ENCODE measurements at places on chromosomes 16 and 17.
A peak's percentile ranks its signal among the peaks of the same experiment; 100 is the strongest.

DNA sequence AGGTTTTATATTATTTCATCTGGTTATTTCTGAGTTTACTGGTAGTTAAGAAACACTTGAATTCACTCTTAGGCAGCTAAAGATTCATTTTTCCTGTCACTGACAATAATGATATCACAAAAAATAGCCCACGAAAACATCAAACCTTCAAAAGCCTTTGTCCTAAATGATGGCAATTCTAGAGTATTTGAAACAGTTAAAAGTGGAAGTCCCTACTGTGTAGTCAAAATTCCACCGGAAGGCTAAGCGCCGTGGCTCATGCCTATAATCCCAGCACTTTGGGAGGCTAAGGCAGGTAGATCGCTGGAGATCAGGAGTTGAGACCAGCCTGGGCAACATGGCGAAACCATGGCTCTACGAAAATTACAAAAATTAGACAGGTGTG, 103.5 kb downstream of the HIC1 start:
- H3K27ac ChIP-seq: no peak overlapping the region
- H3K36me3 ChIP-seq: no peaks in the 10 kb centered on the region
- DNase-seq: no peak
- no peaks in the 10 kb centered on the region for H3K27me3 ChIP-seq

GRCh38 chr17:78239489-78239931, 8.1 kb downstream of the TMEM235 start:
- no peak overlapping the region for H3K27ac ChIP-seq
- H3K4me3 ChIP-seq: no peak overlapping the region
- no peaks in the 10 kb centered on the region for H3K27me3 ChIP-seq
- DNase-seq: peak; percentile 46
- H3K36me3 ChIP-seq: no peaks in the 10 kb centered on the region

DNA sequence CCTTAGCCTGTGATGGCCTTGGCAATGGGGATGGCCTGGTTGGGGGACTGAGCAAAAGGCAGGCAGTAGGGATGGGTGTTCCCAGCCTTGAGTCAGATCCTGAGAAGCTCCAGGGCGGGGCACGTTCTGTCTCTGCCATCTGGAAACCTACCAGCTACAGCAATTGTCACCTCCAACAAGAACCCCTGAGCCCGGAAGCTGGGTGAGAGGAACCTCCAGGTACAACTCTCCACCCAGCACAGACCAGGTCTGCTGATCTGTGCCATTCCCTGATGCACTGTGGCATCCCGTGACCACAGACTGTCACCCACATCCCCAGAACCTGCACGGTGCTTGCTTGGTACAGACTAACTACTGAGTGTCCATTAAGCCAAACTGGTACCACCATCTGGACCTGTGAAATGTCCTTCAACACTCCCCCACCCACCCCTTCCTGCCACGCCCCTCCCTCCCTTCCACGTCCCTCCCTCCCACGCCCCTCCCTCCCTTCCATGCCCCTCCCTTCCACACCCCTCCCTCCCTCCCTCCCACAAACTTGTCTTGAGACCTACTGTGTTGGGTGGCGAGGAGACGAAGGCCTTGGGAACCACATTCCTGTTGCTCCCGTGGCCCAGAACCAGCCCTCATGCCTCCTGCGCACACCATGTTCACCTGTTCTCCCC, 16.6 kb downstream of the MYO15B start:
- H3K4me1 ChIP-seq: no peaks in the 10 kb centered on the region
- H3K4me3 ChIP-seq: no peak overlapping the region
- H3K27ac ChIP-seq: no peak overlapping the region
- no peaks in the 10 kb centered on the region for H3K36me3 ChIP-seq

- DNase-seq: no peak
- no peaks in the 10 kb centered on the region for H3K36me3 ChIP-seq
- H3K4me1 ChIP-seq: peaks cover under 1% of the 10 kb centered on the region
Observed at GRCh38 chr17:10837921-10838320, at the start of gene PIRT. Gene PIRT (minus strand): TSS chr17:10838087. CDS start chr17:10825645, 12,442 bp downstream.

GRCh38 chr16:88289968-88290401, 92.8 kb upstream of the ZNF469 start:
- DNase-seq: no peak
- H3K27ac ChIP-seq: no peak overlapping the region
- H3K27me3 ChIP-seq: no peaks in the 10 kb centered on the region

- no peak overlapping the region for H3K27ac ChIP-seq
- no peaks in the 10 kb centered on the region for H3K36me3 ChIP-seq
- H3K4me3 ChIP-seq: no peak overlapping the region
- no peak for DNase-seq
- peaks cover 7% of the 10 kb centered on the region for H3K4me1 ChIP-seq
Observed at GRCh38 chr16:67112591-67113399, 3.1 kb downstream of the PHAF1 start.

GRCh38 chr16:83996481-83997252, 28.6 kb downstream of the NECAB2 start:
- no peak overlapping the region for H3K27ac ChIP-seq
- H3K27me3 ChIP-seq: no peaks in the 10 kb centered on the region
- no peak for DNase-seq

- H3K27ac ChIP-seq: no peak overlapping the region
- DNase-seq: no peak
- H3K4me3 ChIP-seq: no peak overlapping the region
- no peaks in the 10 kb centered on the region for H3K36me3 ChIP-seq
- no peaks in the 10 kb centered on the region for H3K4me1 ChIP-seq
- H3K27me3 ChIP-seq: no peaks in the 10 kb centered on the region
Observed at GRCh38 chr16:27792486-27793248, 242.7 kb downstream of the KATNIP start.

GRCh38 chr17:29593591-29594518, 923 bp downstream of the ANKRD13B start:
- peaks cover 10% of the 10 kb centered on the region for H3K4me1 ChIP-seq
- H3K27ac ChIP-seq: no peak overlapping the region
- no peaks in the 10 kb centered on the region for H3K36me3 ChIP-seq
- H3K4me3 ChIP-seq: peak overlapping the region; percentile 38
- DNase-seq: no peak
- 0 out of 2 replicates have a peak, but pooled peaks cover 3% of the 10 kb centered on the region for H3K27me3 ChIP-seq

DNA sequence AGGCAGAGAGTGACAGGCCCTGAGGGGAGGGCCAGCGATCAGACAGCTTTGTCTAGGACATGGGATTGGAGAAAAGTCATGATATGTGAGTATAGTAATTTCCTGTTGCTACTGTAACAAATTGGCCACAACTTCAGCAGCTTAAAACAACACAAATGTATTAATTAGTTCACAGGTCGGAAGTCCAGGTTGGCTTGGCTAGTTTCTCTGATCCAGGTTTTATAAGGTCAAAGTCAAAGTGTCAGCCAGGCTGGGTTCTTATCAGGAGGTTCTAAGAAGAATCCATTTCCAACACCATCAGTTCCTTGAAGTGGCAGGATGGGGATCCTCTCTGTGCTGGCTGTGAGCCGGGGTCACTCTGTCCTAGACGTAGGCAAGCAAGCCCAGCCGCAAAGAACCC, 76.2 kb upstream of the SEC14L1 start:
- H3K27me3 ChIP-seq: no peaks in the 10 kb centered on the region
- H3K27ac ChIP-seq: no peak overlapping the region
- no peak overlapping the region for H3K4me3 ChIP-seq
- H3K36me3 ChIP-seq: no peaks in the 10 kb centered on the region
- H3K4me1 ChIP-seq: no peaks in the 10 kb centered on the region

GRCh38 chr17:79844869-79845600, 5.8 kb upstream of the CBX4 start:
- H3K27ac ChIP-seq: no peak overlapping the region
- H3K4me3 ChIP-seq: no peak overlapping the region
- H3K36me3 ChIP-seq: peaks cover 16% of the 10 kb centered on the region
- no peak for DNase-seq

GRCh38 chr16:86751076-86752030, 173.0 kb downstream of the FOXL1 start:
- H3K27ac ChIP-seq: no peak overlapping the region
- H3K4me3 ChIP-seq: no peak overlapping the region
- no peaks in the 10 kb centered on the region for H3K36me3 ChIP-seq
- no peaks in the 10 kb centered on the region for H3K27me3 ChIP-seq
- no peaks in the 10 kb centered on the region for H3K4me1 ChIP-seq

DNA sequence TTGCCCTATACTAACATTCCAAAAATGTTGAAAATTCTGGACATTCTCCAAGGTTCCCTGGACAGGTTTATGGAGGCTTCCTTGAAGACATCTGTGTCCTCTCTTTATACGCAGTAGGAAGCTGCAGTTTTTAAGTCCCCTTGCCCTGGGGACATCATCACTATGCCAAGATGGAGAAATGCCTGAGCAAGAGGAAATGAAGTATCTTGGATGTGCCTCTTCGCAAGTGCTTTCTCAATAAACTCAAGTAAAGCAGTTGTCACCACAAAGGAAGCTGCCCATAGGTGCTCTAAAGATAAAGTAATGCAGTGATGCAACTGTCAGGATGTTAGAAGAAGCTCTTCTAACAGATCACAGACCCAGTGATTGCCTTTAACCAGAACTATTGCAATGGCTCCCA, 71.0 kb downstream of the CDYL2 start:
- no peaks in the 10 kb centered on the region for H3K4me1 ChIP-seq
- no peak for DNase-seq
- no peaks in the 10 kb centered on the region for H3K27me3 ChIP-seq
- no peak overlapping the region for H3K27ac ChIP-seq

DNA sequence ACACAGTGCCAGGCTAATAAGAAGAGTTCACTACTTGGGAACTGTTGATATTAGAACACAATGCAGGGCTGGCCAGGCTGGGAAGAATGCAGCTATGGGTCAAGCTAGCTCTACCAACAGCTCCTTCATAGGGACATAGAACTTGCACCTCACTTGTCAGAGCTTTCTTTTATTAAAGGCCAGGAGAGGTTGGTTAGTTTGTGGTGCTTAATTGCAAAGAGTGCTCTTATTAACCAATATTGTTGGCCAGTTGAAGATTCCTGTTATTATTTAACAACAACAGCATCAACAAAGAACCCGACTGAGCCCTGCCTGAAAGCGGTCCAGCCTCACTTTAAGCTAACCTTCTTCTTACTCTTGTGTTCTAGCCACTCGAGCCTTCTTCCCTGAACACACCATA, 43.4 kb upstream of the ANKFN1 start:
- H3K36me3 ChIP-seq: no peaks in the 10 kb centered on the region
- DNase-seq: no peak
- H3K4me3 ChIP-seq: no peak overlapping the region
- no peaks in the 10 kb centered on the region for H3K4me1 ChIP-seq
- no peak overlapping the region for H3K27ac ChIP-seq

- H3K4me1 ChIP-seq: peaks cover 29% of the 10 kb centered on the region
- no peak overlapping the region for H3K27ac ChIP-seq
- H3K36me3 ChIP-seq: no peaks in the 10 kb centered on the region
- H3K27me3 ChIP-seq: peaks cover 8% of the 10 kb centered on the region
- DNase-seq: no peak
Observed at GRCh38 chr17:27460196-27460725, 4.0 kb downstream of the KSR1 start.

DNA sequence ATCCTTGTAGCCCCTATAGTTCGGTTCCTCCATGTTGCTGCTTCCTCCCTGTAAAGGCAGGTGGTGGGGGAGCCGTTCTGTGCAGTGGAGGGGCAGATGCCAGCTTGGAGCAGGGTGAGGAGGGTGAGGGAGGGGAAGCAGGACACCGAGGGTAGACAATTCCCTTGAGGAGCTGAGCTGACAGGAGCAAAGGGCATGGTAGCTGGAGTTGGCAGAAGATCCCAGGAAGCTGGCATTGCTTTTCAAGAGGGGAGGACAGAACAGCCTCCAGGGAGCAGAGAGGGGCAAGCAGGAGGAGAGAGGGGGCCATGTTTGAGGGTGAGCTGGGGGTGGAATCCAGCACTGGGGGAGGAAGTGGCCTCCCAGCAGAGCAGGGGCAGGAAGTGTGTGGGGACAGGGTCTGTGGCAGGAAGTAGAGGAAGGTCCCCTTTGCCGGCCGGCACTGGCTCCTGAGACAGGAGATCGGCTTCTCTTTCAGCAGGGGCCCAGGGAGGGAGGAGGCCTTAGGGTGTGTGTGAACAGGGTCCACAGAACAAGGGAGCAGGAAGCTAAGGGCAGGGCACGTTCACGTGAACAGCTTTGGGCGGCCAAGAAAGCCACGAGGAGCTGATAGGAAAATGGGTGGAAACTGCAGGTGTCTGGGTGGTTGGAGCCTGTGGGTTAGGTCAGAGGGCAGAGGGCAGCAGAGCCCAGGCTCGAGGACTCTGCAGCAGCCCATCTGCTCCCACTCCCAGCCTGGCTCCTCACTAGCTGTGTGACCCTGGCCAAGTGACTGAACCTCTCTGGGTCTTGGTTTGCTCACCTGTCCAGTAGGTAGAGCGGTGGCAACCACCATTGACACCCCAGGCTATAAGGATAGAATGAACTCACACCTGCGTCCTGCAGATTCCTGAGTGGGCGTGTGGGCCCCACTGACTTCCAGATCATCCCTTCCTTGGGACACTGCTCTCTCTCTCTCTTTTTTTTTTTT, 17.5 kb upstream of the SPNS2 start:
- DNase-seq: no peak
- H3K4me3 ChIP-seq: no peak overlapping the region
- H3K4me1 ChIP-seq: peaks cover 12% of the 10 kb centered on the region
- no peaks in the 10 kb centered on the region for H3K27me3 ChIP-seq
- no peak overlapping the region for H3K27ac ChIP-seq
- no peaks in the 10 kb centered on the region for H3K36me3 ChIP-seq

GRCh38 chr16:50699326-50700159, 6.1 kb downstream of the NOD2 start:
- H3K27ac ChIP-seq: no peak overlapping the region
- no peak for DNase-seq
- peaks cover 2% of the 10 kb centered on the region for H3K27me3 ChIP-seq
- no peak overlapping the region for H3K4me3 ChIP-seq

DNA sequence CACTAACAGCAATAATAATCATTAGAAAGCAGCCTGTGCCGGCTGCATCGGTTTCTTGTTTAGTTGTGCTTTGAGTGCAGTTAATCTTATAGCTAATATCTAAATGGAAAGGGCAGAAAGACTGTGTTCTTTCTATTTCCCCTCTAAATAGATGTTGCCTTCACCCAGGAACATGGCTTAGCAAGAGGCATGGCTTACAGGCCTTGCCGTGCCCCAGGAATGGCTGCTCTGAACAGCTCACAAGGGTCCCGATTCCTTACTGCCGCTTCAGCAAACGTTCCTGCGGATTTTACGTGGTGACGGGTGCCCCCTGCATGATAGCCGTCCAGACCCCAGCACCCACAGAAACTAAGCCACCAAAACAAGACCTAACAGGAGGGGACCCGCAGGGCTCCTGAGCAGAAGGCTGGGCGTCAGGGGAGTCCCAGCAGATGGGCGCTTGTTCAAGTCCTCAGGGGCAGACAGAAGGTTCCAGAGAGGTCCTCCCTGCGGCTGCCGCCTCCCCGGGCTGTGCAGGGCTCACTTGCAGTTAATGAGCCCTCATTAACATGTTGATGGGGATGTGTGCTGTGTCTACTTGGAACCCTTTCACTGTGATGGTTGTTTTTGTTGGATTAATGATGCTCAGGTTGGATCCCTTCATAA, 52.5 kb upstream of the ENPP7 start:
- H3K27ac ChIP-seq: no peak overlapping the region
- no peaks in the 10 kb centered on the region for H3K27me3 ChIP-seq
- DNase-seq: no peak
- H3K4me3 ChIP-seq: no peak overlapping the region

- no peaks in the 10 kb centered on the region for H3K27me3 ChIP-seq
- no peak overlapping the region for H3K27ac ChIP-seq
- H3K36me3 ChIP-seq: no peaks in the 10 kb centered on the region
- DNase-seq: no peak
- no peaks in the 10 kb centered on the region for H3K4me1 ChIP-seq
- no peak overlapping the region for H3K4me3 ChIP-seq
Observed at GRCh38 chr17:82296511-82297279, 20.7 kb downstream of the CD7 start.

Data from H1 (cell line).